ENCODE measurements at places on chromosomes 2 and 18.

- no peak for DNase-seq
Observed at GRCh38 chr2:60472041-60472440, 81.4 kb downstream of the BCL11A start.

- no peak for DNase-seq
Observed at GRCh38 chr18:25239581-25240419, 112.2 kb downstream of the ZNF521 start.

DNA sequence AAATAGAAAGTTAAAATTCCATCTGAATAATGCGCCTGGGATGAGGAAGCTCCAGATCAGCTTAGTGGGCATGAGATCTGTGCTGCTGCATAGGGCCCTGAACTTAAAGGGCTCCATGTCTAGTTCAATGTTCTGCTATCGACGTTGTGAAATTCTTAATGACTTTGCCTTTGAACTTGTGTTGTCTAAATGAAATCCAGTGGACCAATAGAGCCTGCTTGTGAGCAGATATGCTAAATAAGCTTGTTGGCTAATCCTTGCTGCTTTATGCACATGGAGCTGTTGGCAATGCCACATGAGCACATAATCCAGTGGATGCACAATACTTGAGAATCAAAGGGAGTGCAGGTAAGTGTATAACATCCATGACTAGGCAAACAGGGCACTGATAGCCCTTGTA is 228.6 kb downstream of the TNS1 start:
- no peak for DNase-seq

GRCh38 chr2:207276248-207276647 is 110.5 kb upstream of the KLF7 start:
- DNase-seq, result no peak

DNA sequence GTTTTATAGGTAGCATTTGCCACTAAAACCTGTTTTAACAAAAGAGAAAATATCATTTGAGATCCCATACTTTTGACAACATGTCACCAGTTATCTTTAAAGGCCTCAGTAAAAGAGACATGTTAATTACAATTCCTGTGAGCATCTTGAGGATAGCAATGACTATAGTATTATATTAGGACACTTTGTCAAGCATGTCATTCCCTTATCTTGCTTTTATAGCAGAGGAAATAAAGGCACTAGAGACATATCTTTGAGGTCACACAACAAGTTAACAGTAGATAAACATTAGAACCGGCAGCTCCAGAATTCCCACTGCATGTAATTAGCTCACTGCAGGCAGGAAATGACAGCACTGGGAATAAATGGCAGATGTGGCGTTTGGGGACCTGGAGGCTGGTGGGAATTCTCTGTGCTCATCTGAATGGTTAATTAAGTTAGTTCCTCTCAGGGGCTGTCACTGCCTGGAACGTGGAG is 25.9 kb downstream of the LYPD6B start:
- DNase-seq, result no peak

DNA sequence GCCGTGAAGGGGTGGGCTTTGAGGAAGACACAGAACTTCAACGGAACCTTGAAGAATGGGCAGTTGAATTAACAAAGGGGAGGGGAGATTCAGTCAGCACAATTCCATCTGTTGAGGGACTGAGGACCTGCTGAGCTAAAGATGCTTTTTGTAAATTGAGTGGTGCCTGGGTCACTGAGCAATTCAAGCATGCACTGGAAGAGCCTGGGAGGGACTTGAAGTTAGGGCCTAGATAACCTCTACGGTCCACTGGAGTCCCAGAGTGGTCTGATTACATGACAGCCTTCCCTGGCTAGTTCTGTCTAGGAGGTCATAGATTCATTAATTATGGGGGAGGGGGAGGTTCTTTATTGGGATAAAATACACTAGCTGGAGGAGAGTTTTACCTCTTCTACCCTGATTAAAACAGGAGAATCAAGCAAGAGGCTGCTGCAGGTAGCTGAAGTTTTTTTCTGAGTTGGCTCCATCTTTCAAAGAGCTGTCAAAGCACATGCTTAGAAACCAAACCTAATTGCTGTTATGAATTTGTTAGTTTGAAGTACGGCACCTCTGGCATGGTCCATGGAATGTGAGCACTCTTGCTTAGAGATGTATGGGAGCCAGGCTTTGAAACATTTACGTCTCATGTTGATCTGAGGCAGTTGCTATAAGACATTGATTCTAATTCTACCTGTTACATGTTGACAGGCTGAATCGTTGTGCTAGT is 290.2 kb downstream of the PRKCE start:
- DNase-seq, result no peak

DNA sequence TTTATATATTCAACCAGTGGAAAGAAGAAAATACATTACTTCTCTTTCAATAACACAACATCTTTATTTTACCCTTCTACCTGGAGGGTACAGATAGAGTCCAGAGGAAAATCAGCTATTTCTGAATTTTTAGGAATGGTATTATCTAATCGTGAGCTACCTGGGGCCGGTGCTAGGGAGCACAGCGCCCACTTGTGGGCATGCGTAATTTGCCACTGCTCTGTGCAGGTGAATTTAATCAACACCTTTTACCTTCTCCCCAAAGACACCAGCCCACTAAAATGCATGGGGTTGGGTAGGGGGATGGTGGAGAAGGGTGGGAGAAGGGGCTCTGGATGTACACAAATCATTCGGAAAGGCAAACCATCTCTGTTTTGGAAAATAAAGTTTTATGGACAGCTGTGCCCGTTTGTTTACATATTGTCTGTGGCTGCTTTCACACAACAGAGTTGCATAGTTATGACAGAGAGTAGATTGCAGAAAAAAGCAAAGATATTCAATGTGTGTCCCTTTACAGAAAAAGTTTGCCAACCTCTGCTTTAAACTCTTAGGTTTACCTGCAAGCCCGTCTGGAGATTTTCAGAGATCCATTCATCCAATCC is 51.5 kb upstream of the DCC start:
- DNase-seq, result no peak

DNA sequence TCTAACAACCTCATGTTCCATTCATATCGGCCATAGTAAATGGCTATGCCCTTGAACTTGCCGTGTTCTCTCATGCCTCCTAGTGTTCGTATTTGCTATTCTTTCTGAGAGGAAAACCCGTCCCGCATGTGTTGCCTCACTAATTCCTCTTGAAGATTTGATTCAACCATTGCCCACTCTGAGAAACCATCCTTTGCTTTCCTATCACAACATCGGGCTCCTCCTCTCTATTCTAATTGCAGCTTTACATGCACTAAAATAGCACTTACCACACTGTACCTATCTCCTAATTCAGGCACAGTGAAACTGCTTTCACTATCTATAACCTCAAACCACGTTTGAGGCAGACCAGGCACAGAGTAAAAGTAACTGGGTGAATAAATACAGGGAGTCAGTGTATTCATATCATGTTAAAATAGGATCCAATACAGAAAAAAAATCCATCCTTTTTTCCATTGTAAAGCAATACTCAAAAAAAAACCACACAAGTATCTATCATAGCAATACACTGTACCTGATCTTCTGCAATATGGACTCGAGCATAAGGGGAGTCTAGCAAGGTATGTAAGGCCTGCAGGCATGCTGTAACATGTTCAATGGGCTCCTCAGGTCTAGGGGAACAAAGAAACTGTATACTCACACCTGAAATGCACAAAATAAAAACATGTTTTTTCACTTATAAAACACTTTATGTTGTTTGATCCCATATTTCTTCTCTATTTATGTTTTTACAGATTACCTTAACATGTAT is 39.0 kb upstream of the STRN start:
- no peak for DNase-seq

DNA sequence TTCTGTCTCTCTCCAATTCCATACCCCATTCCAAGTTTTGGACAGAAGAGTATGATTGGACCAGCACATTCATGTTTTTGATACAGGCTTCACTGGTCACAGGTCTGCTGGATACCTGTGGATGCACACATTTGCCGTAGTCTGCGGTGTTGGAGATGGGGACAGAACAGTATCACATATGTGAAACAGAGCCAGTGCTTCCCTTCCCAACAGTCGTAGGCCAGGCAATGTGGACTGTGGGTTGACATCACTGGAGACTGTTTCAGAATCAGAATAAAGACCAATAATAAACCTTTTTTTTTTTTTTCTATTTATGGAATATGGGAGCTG is 18.7 kb downstream of the ACSL3 start:
- DNase-seq, result no peak

- DNase-seq, result no peak
Observed at GRCh38 chr2:214377286-214377624, 33.6 kb upstream of the VWC2L start.

- DNase-seq, result no peak
Observed at GRCh38 chr2:45438872-45439665, 172.0 kb downstream of the SRBD1 start.

DNA sequence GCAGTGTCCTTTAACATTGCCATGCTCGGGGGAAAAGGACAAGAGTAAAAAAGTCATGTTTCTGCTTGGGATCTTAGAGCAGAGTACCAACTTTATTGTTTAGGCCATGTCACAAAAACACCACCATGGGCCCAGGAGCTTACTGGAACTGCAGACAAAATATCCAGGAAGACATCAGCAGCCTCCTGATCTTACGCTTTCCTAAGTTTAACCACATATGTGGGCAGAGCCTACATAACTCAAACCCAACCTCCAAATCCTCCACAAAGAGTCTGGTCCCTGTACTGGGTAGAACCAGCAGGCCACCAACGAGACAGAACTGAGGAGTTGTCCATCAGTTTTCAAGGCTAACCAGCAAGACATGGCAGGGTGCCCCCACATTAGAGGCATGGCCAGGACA is 10.3 kb downstream of the GALNT14 start:
- no peak for DNase-seq

GRCh38 chr2:137935591-137935990 is 28.7 kb upstream of the HNMT start:
- DNase-seq, result no peak

DNA sequence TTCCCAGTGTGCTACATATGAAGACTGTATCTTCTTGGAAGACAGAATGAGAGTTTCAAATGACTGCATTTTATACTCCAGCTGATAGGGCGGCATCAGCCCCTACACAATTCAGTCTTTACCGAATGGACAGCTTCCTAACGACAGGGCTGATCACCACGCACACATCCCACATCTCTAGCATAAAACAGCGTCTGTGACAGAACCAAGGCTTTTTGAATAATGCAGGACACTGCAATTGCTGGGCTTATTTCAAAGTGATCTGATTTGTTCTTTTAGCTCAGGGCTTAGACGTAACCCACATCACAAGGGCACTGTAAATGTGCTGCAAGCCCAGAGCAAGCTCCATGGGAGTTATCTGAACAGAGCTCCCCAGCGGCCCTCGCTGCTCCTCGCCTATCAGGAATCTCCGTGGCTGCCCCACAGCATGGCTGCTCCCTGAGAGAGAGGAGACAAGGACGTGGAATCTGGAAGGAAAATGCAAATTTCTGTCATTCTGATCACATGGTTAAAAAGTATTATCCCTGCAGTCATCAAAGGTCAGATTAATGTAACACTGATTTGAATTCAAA is 158.5 kb upstream of the ALKAL2 start:
- no peak for DNase-seq

GRCh38 chr2:134295441-134295840 is 41.6 kb downstream of the MGAT5 start:
- DNase-seq, result no peak

DNA sequence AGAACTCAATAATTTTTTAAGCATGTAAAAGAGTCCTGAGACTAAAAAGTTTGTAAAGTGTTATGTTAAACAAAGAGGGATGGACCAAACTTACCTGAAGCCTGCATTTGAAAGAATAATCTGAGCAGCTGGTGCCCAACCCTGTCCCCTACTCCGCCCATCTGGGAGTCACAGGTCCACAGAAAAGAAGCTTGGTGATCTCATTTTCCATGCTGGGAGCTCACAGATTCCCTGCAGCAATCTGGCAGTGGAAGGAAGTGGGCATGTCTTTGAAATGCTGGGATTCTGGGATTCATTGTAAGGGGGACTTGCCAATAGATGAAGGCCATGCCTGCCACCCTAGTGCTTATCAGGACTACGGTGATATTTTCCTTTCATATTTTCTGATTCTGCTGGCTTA is 17.9 kb downstream of the CDH2 start:
- no peak for DNase-seq

DNA sequence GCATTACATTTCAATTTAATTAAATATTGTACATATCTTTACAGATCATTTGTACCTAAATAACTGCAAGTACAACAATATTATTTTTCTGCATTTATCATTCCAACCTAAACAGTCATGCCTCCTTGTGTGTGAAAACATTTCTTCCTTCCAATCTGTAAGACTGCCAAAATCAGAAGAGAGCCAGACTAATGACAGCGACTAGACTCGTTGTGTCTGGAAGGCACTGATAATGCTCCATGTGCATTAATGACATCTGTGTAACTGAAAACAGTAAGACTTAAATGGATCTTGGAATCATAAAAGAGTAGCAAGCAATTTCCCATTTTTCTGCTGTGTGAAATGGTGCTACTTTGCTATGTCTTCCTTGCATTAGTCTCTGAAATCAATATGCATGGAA is 278.0 kb upstream of the DSEL start:
- DNase-seq, result no peak

DNA sequence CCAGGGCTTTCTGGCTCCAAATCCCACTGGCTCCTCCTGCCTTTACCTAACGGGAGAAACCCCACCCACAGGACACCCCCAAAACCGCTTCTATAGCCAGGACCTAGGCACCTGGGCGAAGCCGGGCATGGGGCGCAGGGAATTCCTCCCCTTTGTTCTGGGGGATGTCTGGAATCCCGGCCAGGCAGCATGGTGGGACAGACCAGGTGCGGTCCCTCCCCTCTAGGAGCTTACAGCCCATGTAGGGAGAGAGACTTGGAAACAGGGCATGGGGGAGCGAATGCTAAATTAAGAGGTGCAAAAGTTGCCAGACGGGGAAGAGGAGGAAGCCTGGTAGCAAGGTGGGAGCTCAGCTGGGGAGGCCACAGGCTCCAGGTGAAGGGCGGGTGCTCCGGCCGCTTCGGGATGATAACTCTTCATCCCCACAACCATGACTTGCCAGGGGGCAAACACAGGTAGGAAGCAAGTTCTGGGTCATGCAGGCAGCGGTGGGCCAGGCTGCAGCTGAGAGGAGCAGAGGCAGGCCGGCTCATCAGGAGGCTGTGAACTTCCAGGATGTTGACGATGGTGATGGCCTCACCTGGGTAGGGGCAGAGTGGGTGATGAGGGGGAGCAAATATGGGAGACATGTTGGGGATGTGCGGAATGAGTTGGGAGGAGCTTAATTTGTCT is 1.3 kb downstream of the TMEM37 start:
- no peak for DNase-seq

- DNase-seq, result no peak
Observed at GRCh38 chr2:685421-685820, 8.2 kb upstream of the TMEM18 start.

GRCh38 chr2:197707316-197708213 is 2.4 kb downstream of the MARS2 start:
- DNase-seq, result no peak

GRCh38 chr2:149703281-149703680 is 115.7 kb upstream of the MMADHC start:
- no peak for DNase-seq

DNA sequence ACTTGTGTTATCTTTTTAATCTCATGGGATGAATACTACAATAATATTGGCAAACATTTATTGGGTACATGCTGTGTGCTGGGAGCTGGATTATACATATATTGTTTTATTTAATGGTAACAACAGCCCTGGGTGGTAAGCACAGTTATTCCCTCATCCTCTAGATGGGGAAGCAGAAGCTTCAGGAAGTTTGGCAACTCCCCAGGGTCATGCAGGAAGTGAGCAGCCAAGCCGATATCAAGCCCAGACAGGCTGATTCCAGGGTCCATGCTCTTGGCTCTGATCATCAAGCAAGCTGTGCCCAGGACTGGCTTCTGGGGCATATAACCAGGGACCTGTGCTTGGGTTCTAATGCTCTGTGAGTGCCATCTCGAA is 155.8 kb downstream of the ZNF516 start:
- no peak for DNase-seq

All from thyroid gland (tissue), 4 donors.